ENCODE measurements at places on chromosomes 6 and 20.

- DNase-seq, result no peak
Measured at GRCh38 chr6:111580826-111581505, 24.7 kb downstream of the TRAF3IP2 start.

DNA sequence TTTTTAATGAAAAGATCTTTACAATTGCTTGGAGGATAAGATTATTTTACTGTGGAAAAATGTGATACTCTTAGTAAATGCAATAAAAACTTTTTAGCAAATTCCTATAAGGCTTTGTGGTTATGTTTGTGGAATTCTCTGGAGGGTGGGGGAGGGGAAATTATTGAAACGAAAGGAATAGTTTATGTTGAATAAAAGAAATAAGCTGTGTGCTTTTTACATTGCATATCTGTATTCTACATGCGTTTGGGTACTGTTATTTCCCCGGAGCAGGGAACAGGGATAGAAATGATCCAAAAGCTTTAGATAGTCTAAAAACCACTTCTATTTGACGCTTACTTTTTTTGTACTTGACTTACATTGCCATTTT lies 143.8 kb downstream of the SLC16A10 start:
- no peak for DNase-seq

DNA sequence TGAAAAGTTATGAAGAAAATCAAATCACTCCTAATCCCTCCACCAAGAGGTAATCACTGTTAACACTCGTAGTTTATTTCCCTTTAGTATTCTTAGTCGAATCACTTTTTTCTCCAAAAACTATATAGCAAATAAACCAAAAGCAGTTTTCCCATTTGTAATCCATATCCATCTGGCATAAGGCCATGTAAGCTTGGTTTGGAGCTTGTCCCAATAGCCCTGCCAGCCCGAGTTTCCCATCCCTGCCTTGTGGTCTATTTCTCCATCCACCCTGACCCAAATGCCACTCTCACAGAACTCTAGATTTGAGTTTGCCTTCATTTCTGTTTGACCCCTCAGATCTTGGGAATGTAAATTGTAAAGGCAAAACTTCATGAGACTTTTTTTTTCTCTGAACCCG lies 71.8 kb upstream of the DSP start:
- DNase-seq, result no peak

DNA sequence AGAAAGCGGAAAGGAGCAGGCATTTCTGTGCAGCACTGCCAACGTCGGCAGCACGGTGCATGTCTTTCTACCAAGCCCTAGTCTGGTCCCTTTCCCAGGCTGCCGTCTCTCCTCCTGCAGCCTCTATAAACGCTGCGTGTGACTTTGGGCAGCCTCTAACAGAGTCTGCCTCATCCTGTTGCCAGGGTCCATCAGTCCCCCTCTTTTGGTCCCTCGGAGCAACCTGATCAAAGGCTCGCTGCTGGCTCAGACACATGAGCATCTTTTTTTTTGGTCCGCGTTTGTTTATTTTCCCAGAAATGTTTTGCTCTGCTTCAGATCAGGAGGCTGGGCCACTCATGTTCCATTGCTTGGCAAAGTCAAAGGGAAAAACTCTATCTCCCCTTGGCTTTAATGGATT lies 166.8 kb upstream of the CST7 start:
- no peak for DNase-seq

Measured in stimulated activated CD8-positive, alpha-beta memory T cell treated with anti-CD3 and anti-CD28 coated beads, Interleukin-7, amount 100 ng/mL, for 24 hours (primary cell).